ENCODE measurements at places on chromosomes 5 and 9. TPM values are rescaled to one million over a fixed set of nuclear protein-coding genes. Genes with fewer than 3 reads are reported as not detected.

- DNase-seq = peak; percentile 96
Observed at GRCh38 chr9:129334105-129334935, 156.3 kb upstream of the IER5L start.

DNA sequence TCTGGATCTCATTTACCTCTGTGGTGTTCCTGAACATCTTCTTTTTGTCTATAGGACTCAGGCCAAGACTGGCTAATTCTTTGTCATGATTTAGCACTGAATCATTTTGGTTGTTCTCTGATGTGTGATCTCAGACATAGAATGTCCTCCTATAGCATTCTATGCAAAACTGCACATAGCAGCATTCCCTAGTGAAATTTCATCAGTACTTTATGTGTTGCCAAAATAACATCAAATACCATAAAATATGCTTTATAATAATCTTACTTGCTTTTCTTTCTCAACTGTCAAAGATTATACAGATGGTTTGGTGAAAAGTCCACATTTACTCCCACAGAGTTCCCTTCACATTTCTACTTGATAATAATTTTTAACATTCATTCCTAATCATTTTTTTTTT, 115.7 kb upstream of the MPDZ start:
- no peak for DNase-seq

- no peak for DNase-seq
Observed at GRCh38 chr9:133581513-133582343, 27.5 kb downstream of the FAM163B start.

DNA sequence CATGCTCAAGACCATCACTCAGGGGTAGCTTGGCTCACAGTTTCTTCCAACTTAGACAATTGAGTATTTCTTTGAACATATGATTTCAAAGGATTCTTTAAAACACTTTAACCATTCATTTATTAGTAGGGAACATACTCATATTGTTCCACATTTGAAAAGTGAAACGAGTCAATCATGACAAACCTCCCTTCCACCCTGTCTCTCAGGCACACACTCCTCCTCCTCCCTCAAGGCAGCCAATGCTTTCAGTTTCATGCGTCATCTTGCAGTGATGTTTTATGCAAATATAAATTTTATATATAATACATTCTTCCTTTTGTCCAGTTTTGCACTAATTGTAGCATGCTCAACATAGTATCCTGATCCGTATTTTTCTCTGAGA, 126.0 kb upstream of the BOD1 start:
- DNase-seq = no peak

Gene HK3
- total RNA-seq = not detected

Gene SPATA6L
- 0.48 TPM for total RNA-seq

Gene MUSK
- not detected for total RNA-seq

Gene KIF4B
- total RNA-seq = 0.03 TPM

Measured in H7 (cell line).